ENCODE measurements at places on chromosomes 12 and 14.

DNA sequence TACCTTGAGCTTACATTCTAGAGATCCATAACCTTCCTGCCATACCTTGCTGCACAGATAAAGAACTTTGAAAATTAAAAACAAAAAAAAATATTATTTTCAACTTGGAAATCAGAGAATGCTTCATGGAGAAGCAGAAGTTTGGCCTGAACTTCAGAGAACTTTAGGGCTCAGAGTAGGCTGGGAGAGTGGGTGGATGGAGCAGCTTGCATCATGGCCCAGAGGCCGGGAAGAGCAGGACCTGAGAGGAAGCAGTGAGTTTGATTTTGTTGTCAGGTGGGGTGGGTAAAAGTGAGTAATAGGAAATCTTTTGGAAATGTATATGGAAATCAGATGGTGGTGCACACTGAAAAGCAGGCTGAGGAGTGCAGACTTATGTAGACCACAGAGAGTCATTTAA lies 228.5 kb upstream of the KRR1 start:
- DNase-seq = no peak

GRCh38 chr12:108712925-108713203 lies 18.5 kb downstream of the CORO1C start:
- no peak for DNase-seq

DNA sequence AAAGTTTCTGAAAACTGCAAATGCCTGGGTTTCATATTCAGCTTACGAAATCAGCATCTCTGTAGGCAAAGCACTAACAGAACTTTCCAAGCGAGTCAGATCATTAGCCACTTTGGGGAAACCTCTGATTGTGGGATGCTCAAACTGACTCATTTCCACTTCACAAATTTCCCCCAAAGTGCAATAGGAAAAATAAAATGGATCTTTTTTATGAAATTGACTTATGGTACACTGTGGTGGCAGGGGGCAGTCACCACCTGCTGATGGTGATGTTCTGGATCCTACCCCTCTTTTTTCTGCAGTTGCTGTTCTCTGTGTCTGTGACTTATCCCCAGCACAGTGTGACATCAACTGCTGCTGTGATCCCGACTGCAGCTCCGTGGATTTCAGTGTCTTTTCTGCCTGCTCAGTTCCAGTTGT lies 5.6 kb downstream of the TCTN1 start:
- no peak for DNase-seq

GRCh38 chr12:53613821-53614220 lies 12.4 kb downstream of the ATF7 start:
- DNase-seq = no peak

GRCh38 chr14:55488204-55488603 lies 47.8 kb upstream of the TBPL2 start:
- DNase-seq = no peak

DNA sequence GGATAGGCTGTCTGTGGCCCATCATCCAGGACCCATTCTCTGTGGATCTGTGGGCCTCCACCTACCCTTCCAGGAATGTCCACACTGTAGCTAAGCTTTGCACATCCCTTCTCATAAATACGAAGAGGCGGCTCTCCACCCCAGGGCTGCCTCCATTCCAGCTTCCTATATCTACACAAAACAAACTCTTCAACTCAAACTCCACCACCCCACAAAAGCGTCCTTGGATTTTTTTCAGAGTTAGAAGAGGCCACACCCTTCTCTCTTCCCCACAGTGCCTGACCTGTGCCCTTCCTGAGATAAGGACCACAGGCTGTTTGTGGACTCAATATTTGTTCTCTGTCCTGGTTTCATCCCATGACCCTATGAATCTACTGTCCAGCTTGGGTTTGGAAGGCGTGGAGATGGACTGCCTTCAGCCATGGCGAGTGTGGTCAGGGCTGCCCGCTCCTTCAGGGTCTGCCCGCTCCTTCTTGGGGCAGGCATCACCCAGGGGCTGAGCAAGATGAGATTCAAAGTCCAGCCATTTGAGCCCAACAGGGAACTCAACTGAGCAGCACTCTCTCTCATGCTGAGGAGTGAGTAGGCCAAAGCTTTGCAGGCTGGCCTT lies 13.0 kb upstream of the SERPINA12 start:
- DNase-seq = no peak

Measured in T-cell (primary cell).